ENCODE measurements at places on chromosomes 7 and 10.

- no peak for DNase-seq
Measured at GRCh38 chr7:134196439-134196838, 69.3 kb downstream of the LRGUK start.

GRCh38 chr10:11272915-11273389 lies 255.3 kb downstream of the CELF2 start:
- no peak for DNase-seq

DNA sequence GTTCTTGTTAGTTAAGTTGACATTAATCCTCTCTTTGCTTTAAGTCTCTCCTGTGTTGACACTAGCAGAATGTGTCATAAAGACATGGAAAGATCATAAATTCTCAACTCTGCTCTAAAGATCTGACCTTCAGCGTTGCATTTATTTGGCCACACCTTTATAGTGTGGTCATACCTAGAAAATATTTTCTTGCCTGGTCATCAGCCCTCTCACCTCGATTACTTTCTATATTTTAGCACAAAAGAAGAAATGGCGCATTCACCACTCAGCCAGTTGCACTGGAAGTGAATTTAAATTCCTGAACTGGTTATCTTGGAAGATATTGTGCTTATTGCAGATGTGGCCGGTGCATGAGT lies 96.7 kb upstream of the PDCD4 start:
- DNase-seq = no peak

DNA sequence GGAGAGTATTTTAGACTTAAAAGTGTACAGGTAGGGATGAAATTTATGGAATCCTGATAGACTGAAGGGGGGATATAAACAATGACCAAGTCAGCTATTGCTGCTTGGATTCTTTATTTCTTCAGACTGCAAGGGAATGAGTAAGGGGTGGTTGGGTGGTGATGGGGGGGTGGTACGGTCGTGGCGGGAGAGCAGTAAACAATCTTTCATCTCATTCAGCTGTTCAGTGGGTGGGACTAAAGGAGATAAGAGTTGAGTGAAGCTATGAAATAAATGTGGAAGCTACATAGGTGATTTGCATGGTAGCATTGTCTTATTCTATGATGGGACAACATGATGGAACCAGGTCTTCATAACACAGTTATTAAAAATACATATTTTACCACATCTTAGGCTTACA lies 1.8 kb downstream of the SEPTIN7 start:
- no peak for DNase-seq

DNA sequence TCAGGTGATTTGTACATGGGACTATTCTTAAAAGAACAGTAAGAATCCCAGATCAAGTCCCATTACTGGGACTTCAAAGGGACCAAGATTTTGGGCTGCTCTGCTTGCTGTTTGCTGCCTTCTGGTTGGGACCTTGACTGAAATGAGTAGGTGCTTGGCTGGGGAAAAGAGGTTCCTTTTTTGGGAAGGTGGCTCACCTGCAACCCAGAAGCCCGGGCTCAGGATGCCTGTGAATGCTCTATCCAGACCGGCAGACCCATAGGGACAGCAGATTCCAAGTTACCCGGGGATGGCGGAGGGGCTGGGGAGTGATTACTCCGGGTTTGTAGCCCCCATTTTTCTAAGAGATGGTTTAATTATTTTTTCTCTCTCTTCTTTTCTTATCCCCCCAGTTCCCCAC lies 104.0 kb downstream of the CPXM2 start:
- DNase-seq = no peak

GRCh38 chr7:94440451-94441039 lies 45.9 kb downstream of the COL1A2 start:
- no peak for DNase-seq

- DNase-seq = no peak
Measured at GRCh38 chr7:136687693-136688322, 180.6 kb upstream of the CHRM2 start.

DNA sequence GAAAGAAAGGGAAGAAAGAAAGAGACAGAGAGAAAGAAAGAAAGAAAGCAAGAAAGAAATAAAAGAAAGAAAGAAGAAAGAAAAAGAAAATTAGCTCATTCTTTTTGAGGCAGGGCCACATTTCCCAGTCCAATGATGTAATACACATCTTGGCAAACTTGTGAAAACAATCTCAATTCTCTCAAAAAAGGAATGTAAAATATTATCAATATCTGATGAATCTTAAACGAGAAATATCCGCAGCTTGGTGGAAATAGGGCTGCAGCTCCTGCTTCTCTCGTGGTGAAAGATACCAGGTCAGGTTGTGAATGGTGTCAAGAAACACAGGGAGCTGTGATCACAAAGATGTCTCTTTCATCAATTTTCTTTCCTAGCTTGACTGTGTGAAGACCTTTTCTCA lies 739.6 kb upstream of the NRP1 start:
- DNase-seq = no peak

DNA sequence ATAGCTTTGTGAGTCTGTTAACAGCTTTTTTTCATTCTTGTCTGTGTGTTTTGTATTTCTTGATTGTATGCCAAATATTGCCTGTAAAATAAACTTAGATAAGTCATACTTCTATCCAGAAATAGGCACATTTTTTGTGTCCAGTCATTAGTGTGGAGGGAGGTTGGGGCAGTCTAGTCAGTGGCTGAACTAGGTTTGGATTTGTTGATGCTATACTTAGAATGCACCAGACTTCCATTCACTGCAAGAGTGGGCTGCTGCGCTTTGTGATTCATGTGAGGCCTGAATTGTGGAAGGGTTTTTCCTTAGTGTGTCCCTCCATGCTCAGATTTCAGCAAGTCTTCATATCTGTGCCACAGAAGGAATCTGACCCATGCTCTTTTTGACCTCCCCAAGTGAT lies 50.0 kb downstream of the TRUB1 start:
- no peak for DNase-seq

- DNase-seq = peak; percentile 8
Measured at GRCh38 chr7:127792528-127793342, 140.7 kb downstream of the SND1 start.

DNA sequence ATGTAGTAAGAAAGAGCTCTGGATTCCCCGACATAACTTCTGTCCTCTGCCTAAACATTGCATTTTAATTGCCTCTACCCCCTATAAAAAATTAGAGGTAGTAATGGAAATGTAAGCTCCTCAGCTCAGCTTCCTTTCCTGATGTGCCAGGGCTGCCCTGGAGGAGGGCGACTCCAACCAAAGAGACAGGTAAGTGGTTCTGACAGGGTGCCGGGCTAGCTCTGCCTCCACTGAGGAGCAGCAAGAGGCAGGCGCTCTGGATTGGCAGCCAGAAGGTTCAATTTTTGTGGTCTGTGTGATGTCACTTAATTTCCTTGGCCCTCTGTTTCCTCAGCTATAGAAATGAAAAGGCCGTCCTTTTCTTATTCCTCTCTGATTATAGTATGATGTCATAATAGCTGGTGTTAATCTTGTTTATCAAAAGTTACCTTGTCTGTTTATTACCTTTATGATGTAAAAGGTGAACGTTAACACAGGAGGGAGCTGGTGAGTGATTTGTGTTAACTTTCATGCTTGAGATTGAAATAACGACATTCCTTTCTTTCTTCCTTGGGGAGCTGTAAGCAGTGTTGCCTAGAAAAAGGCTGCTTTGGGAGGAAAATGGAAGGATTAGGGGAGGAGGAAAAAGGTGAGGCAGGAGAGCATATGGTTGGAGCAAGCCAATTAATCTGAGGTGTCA lies 51.8 kb downstream of the ANLN start:
- no peak for DNase-seq

DNA sequence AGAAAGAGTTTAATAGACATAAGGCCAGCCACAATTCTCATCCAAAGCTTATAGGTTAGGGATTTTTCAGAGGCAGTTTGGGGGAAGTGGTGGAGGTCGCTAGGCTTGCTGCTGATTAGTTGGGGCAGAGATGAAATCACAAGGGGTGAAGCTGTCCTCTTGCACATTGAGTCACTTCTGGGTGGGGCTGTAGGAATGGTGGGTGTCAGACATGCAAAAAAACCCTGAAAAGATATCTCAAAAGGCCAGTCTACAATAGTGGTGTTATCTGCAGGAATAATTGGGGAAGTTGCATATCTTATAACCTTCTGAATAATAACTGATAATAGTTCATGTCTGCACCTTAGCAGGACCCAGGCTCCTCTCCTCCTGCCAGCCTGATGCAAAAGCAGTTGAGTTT lies 2.1 kb downstream of the FAM24B start:
- DNase-seq = no peak

GRCh38 chr10:124614003-124614659 lies 130.0 kb downstream of the FAM53B start:
- DNase-seq = no peak

DNA sequence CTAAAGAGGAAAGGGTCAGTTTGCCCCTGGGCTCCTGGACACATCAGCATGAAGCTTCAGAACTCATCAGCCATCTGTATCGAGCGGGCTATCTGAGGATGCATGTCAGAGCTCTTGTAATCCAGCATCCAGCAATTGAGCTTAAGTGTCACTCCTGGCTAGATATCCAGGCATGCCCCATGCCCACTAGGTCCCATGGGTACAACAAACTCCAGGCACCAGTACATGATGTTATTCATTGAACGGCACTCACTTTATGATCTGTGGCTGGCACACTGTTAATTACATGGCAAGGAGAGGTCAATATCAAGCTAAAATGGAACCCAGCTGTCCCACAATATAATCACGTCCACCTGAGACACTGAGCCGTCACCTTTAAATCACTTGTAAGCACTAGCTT lies 274.2 kb downstream of the ELMO1 start:
- DNase-seq = no peak

DNA sequence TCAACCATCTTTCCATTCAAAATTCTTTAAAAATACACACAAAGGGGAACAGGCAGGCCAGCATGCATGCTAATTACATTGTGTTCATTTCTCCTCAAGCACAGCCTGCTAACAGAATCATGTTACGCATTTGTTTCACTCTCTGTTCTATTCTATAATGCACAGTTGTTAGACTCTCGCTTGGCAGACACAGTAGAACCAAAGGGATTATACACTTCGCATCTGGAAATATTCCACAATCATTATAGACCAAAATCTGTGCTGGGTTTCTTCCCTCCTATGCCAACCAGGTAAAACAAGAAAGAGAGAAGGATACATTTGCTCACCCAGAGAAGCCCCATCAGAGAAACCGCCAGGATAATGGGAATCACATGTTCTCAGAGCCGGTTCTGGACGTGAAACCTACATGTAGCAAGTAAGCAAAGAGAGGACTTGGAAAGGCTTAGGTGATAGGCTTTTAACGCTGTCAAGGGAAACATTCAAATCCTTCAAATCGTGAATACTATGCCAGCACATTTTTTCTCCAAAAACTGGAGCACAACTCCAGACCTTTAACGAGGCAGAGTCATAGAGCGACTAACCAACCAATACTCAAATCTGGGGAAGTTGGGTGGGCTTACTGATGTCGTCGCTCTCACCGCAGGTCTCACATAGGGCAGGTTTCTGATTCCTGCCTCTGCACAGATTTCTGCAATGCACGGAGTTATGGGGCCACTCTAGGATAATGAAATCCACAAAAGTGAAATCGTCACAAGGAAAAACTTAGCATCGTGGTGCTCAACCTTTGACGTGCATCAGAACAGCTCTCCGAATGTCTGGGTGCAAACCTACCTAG lies 380.5 kb upstream of the AUTS2 start:
- DNase-seq = no peak

- DNase-seq = peak; percentile 38
Measured at GRCh38 chr10:72126184-72126871, 38.0 kb upstream of the SPOCK2 start.

GRCh38 chr10:22473459-22473858 lies 128.2 kb downstream of the SPAG6 start:
- DNase-seq = no peak

DNA sequence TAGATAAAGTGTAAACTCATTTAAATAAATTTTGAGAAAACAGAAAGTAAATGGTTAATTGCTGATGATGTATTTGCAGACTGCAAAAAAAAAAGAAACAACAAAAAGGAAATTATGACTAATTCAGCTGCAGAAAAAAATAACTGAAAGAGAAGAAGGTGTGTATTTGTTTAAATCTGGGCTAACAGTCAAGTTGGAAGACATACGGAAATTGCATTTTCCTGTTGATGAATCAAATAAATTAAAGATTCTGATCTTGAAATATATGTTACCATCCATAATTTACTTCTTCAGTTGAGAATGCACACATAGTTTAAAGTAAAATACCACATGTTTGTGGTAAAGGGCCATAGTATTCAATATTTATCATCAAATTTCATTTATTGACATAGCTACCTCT lies 19.3 kb upstream of the ING3 start:
- DNase-seq = no peak

GRCh38 chr7:38478404-38478803 lies 152.8 kb downstream of the AMPH start:
- no peak for DNase-seq

- DNase-seq = no peak
Measured at GRCh38 chr10:111835574-111835973, 348.0 kb downstream of the GPAM start.

DNA sequence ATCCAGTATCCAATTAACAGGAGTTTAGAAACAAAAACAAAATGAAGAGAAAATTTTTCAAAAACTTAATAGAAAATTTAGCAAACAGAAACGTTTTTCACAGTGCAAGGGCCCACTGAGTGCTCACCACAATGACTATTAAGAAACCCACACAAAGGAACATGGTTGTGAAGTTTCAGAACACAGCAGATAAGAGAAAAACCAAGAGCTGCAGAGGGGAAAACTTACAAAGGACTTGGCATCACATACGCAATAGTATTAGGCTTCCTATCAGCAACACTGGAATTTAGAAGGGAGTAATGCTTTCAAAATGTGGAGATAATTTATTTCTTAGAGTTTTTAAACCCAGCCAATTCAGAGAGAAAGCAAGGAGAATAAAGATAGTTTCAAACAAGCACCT lies 1.7 kb upstream of the C7orf25 start:
- no peak for DNase-seq

GRCh38 chr10:77618117-77618516 lies 19.5 kb downstream of the KCNMA1 start:
- DNase-seq = no peak

DNA sequence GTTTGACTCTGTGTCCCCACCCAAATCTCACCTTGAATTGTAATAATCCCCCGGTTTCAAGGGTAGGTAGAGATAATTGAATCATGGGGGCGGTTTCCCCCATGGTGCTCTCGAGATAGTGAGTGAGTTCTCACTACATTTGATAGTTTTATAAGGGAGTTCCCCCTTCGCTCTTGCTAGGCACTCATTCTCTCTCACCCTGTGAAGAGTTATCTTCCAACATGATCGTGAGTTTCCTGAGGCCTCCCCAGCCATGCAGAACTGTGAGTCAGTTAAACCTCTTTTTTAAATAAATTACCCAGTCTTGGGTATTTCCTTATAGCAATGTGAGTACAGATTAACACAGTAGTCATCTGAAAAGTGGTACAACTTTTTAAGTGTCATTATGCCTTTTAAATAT lies 913.5 kb upstream of the LRRN3 start:
- no peak for DNase-seq

GRCh38 chr10:11234857-11235531 lies 217.3 kb downstream of the CELF2 start:
- DNase-seq = no peak

DNA sequence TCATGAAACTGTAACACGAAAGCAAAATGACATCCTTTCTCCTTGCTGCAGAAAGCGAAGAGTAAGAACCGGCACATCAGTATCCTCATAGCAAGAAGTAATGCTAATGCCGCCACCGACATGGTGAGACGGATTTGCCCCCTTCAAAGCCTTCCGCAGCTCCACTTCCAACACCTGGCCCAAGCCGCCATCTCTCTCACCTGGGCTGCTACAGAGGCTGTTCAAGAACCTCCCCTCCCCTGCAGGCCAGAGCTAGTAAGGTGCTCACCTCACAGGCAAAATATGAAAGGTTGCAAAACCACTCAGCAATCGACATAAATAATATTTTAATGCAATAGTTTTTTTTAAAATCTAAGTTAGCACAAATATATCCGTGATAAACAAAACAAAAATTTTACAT lies 123.9 kb upstream of the FRMD4A start:
- DNase-seq = no peak

All from CD4-positive, alpha-beta T cell treated with Interleukin-6 at 100 ng/mL for 8 hours (primary cell).